NB4 (cell line): ENCODE measurements at places on chromosomes 3 and 15.

GRCh38 chr3:71152892-71153265 lies 430.6 kb downstream of the FOXP1 start:
- no peak for DNase-seq

DNA sequence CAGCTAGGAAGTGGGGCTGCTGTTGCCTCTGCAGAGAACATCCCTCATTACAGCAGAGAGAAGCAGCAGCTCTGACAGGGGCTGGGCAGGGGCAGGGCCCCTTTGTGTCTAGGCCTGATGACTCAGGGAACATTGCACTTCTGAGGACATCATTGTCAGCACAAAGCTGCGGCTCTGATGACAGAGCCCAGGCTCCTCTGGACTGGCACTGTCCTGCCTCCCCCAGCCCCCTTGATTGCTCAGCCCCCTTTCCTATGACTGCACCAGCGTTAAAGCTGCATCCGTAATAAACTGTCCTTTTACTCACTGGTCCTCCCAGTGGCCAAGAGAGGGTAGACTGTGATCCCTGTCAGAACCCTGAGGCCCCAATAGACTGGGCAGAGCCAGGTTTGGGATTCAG lies 18.3 kb downstream of the TRH start:
- peak; percentile 35 for DNase-seq

- no peak for DNase-seq
Observed at GRCh38 chr3:148954981-148955380, 36.4 kb upstream of the GYG1 start.

DNA sequence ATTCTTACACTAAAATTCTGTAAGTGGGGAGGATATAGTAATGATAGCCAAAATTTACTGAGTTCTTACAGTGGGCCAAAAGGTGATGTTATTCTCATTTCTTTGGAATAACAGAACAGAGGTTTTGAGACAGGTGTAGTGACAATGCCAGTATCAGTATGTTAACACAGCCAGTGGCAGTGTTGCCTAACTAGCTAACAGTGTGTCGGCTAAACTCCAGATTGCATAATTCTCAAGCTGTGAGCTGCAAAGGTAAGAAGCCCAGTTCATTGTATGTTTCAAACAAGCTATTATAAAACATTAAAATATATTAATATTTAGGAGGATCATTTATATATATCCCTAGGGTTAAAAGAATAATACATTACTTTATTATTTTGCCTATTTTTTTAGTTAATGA lies 920 bp downstream of the SLC15A2 start:
- peak; percentile 11 for DNase-seq

- DNase-seq, result no peak
Observed at GRCh38 chr3:172528677-172529076, 5.4 kb upstream of the TNFSF10 start.

DNA sequence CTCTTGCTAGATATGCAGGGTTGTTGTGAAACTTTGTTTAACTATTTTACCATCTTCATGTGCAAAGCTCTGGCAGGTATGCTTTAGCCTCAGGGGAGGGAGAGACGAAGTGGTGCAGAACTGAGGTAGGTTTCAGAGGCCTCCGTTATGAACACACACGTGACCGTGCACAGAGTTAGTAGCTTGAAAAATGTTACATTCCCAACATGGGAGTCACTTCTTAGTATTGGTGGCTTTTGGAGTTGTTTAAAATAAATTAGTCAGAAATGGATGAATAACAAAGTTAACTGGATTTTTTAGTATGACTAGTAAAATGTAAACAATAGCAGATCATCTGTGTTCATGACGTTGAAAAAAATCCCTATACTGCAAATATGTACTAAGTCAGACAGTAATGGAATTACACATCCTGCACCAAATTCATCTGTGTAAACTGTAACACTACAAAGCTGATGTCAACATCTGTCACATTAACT lies 279.6 kb downstream of the KLF13 start:
- no peak for DNase-seq

GRCh38 chr3:38027466-38028465 lies 1.7 kb downstream of the PLCD1 start:
- no peak for DNase-seq

GRCh38 chr15:55993804-55994560 lies 570 bp upstream of the NEDD4 start:
- peak; percentile 14 for DNase-seq

DNA sequence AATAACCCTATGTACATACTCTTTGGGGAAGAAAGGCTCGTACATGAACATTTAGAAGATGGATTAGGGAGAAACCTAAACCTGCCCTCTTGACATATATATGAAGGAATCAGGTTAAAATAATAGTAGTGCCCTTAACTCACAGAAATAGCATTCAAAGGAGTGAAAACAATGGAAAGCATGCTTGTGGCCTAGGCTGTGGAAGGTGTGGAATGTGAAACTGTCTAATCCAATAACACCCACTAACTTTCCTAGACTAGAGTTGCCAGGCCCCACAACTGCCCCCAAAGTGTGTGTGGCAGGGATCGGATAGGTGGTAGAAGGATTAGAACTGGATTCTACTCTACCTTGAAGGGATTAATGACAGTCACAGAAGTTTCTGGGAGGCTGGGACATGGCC lies 317.4 kb upstream of the LRRFIP2 start:
- DNase-seq, result no peak
